Lung microvascular endothelial cell (primary cell): ENCODE measurements at places on chromosomes 2 and 18. TPM values are rescaled to one million over a fixed set of nuclear protein-coding genes. Genes with fewer than 3 reads are reported as not detected.
A peak's percentile ranks its signal among the peaks of the same experiment; 100 is the strongest.

DNA sequence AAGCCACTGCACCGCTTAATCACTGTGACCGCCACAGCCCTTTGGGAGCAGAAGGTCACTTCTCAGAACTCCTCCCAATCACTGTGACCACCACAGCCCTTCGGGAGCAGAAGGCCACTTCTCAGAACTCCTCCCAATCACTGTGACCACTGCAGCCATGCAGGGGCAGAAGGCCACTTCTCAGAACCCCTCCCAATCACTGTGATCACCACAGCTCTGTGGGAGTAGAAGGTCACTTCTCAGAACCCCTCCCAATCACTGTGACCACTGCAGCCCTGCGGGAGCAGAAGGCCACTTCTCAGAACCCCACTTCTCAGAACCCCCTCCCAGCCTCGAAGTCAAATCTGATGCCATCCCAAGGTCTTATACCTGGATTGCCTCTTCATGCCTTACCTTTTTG is 56.8 kb upstream of the DAPL1 start:
- DNase-seq, result no peak

The SLC9A4 gene
- total RNA-seq, result not detected in 2 replicates

DNA sequence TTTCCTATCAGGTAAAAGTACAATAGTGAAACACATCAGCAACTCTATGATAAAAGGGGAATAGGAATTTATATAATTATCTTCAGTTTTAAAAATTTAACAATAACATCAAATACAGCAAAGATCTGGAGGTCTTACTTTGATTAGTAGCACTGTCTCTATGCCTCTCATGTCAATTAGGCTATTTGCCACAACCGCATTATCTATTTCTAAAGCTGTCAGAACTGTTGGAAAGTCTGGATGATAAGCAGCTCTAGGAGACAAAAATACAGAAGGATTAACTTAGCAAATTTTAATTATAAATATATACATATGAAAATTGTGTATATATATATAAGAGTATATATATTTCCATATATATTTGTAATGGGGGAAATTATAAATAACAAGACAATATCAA is 45.1 kb downstream of the SMC6 start:
- no peak for DNase-seq

- DNase-seq, result no peak
Measured at GRCh38 chr2:74080346-74080745, 67.4 kb downstream of the BOLA3 start.

DNA sequence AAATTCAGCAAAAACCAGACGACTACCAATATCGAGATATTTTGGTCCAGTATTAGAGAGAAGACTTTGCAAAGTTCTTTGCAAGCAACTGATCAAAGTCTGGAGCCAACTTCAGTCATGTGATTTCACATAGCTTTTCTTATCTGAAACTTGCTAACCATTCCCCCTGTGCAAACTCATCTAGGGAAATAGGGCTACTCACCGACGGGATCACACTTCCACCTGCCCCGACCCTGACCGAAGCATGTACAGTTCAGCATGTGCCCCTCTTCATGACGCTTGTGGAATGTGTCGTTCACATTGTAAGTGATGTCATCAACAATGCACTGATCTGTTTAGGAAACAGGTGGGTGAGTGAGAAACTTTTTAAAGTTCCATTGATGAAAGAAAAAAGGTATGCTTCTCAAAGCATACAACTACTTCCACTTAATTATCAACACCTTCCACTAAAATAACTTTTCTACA is 15.4 kb downstream of the FN1 start:
- peak; percentile 47 for DNase-seq

DNA sequence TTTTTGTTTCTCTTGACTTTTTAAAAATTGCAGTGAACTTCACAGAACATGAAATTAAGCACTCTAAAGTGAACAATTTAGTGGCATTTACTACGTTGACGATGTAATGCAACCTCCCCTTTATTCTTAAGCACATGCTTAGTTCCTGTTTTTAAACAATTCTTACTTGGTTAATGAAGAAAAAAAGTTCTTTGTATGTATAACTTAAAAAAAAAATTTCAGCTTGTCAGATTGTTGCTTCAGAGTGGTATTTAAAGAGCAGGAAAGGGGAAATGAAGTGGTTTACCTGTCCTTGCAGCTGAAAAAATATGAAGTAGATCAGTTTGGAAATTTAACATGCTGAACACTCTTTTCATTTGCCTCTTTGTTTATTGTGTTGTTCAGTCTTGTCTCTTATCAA is 95.7 kb upstream of the RASGRP3 start:
- DNase-seq, result no peak
